ENCODE measurements at places on chromosomes 5 and 9. TPM values are rescaled to one million over a fixed set of nuclear protein-coding genes. Genes with fewer than 3 reads are reported as not detected.

The CXCL14 gene
- total RNA-seq, result not detected

The FAT2 gene
- under 0.01 TPM for total RNA-seq

The LCN9 gene
- not detected for total RNA-seq

The LECT2 gene
- total RNA-seq, result not detected

The RBM27 gene
- 25.6 TPM for total RNA-seq

The PDE4D gene
- 15.5 TPM for total RNA-seq

The LVRN gene
- total RNA-seq, result under 0.01 TPM
